PC-9 (cell line): ENCODE measurements at places on chromosomes 3 and 15. TPM values are rescaled to one million over a fixed set of nuclear protein-coding genes. Genes with fewer than 3 reads are reported as not detected.

The THBS1 gene
- total RNA-seq, result 406 and 512 TPM in 2 replicates

The ZNF80 gene
- not detected in 2 replicates for total RNA-seq

The PPP1R14D gene
- total RNA-seq, result 0.55 and 0.65 TPM in 2 replicates

The CFAP91 gene
- 0.48 and 1.2 TPM in 2 replicates for total RNA-seq

The CATSPER2 gene
- total RNA-seq, result 5.8 and 8.0 TPM in 2 replicates

The MYH15 gene
- total RNA-seq, result 0.95 and 2.3 TPM in 2 replicates

The MTHFS gene
- 27.1 and 33.6 TPM in 2 replicates for total RNA-seq

The FBXO40 gene
- not detected in 2 replicates for total RNA-seq

The TMOD3 gene
- 94.9 and 125 TPM in 2 replicates for total RNA-seq

The RYR3 gene
- 0.15 and 0.25 TPM in 2 replicates for total RNA-seq

The CFAP44 gene
- total RNA-seq, result 6.0 and 9.1 TPM in 2 replicates

The NT5DC2 gene
- total RNA-seq, result 172 and 215 TPM in 2 replicates

The BUB1B gene
- 74.3 and 75.3 TPM in 2 replicates for total RNA-seq

The ZCWPW2 gene
- 0.80 and 0.81 TPM in 2 replicates for total RNA-seq

The VILL gene
- total RNA-seq, result 14.1 and 14.7 TPM in 2 replicates

The PEX5L gene
- total RNA-seq, result 0.33 and 0.98 TPM in 2 replicates

The CLRN1 gene
- total RNA-seq, result not detected in 2 replicates

The LMCD1 gene
- total RNA-seq, result 10.0 and 10.3 TPM in 2 replicates

DNA sequence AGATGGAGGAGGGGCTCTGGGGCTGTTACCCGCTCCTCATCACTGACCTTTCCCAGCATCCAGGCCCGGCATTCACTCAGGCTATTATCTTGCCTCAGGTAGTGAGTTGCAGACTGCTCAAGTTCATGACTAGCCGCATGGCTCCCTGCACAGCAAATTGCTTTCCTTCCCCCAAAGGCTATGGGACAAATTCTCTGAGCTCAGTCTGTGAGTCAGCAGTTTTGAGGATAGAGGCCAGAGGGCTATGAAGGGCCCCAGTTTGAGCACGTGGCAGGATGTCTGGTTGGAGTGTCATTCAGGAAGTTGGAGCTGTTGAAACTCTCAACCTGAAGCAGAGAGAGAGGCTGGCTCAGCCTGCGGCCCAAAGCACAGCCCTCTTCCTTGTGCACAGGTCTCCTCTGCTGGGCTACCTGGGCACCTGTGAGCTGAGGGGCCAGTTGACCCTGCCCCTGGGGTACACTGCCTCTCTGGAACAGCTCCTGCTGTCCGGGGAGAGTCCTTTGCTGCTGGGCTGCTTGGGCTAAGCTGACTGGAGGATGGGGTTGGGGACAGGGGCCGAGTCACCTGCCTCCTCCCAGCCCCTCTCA is 7.9 kb downstream of the FAH start:
- DNase-seq, result peak; percentile 93

GRCh38 chr3:61664105-61664482 is 102.7 kb downstream of the PTPRG start:
- peak; percentile 59 for DNase-seq

DNA sequence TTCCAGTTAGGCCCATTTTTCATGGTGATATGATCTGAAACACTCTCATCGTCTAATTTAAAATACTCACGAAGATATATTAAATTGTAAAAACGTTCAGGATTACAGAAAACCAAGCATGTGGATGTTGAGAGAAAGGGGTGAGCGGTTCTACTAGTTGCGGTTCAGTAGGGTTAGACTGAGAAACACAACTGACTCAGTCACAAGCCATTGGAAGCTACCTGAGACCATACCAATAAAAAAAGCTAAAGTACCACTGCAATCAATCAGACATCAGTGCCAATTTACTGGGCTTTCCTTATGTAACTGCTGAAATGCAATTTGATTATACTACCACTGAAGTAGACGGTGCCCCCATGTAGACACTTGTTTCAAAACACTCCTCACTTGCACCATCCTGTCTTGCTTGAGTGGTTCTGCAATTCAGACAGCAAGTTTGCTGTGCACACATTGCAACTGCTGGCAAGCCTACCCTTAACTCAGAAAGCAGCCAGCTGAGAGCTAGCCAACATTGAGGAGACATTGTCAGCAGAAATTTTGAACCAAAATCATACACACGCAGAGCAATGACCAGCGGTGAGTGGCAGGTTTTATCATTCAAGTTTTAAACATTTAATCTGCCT is 368.7 kb upstream of the ARHGEF26 start:
- no peak for DNase-seq

- no peak for DNase-seq
These were observed 42.9 kb downstream of the DCUN1D1 start for GRCh38 chr3:182937293-182938051.

DNA sequence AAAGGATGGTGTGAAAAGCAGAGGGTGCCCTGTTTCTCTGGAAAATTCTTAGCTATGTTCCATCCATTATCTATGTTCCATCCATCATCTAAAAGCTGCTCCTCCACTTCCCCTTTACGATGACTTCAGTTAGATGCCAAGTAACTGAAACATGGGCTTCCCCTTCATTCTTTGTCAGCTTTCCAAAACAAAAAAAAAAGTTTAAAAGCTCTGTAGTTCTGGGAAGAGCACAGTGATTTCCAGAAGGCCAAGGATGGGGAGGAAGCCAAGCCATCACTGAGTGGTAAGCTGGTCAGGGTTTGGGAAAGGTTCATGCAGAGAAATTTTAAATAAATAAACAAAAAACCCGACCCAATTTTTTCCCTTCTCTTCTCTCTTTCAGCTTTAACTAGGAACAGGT is 111.5 kb downstream of the CFAP44 start:
- no peak for DNase-seq

DNA sequence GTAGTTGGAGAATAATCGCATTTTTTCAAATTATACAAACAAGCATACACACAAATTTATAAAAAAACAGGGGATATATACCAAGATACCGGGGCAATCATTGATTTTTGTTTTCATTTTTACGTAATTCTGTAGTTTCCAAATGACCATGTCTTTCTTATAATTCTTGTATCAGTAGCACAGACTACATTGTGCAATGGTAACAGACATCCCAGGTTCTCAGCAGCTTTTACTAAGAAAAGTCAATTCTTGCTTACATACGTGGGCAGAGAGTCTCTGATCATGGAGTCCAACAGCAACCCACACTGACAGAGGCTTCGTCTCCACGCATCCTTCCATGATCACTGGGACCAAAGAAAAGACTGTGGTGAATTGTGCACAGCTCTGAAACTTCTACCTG is 441.3 kb downstream of the TBL1XR1 start:
- DNase-seq, result no peak

DNA sequence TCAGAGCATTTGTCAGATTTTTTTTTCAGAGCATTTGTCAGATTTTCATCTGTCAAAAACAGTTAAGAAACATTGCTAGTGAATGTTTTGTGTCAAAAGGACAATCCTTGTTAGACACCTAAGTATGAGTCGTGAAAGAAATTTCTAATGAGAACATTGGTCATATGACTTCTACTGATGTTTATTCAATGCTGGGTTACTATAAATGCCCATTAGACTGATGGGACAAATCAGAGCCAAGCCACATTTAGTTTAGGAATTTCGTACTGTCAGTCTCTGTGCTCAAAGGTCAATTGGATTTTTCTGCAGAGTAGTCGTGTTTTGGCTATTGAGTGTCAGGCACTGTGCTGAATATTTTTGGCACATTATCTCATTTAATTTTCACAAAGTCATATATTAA is 31.6 kb downstream of the TSC22D2 start:
- DNase-seq, result no peak

DNA sequence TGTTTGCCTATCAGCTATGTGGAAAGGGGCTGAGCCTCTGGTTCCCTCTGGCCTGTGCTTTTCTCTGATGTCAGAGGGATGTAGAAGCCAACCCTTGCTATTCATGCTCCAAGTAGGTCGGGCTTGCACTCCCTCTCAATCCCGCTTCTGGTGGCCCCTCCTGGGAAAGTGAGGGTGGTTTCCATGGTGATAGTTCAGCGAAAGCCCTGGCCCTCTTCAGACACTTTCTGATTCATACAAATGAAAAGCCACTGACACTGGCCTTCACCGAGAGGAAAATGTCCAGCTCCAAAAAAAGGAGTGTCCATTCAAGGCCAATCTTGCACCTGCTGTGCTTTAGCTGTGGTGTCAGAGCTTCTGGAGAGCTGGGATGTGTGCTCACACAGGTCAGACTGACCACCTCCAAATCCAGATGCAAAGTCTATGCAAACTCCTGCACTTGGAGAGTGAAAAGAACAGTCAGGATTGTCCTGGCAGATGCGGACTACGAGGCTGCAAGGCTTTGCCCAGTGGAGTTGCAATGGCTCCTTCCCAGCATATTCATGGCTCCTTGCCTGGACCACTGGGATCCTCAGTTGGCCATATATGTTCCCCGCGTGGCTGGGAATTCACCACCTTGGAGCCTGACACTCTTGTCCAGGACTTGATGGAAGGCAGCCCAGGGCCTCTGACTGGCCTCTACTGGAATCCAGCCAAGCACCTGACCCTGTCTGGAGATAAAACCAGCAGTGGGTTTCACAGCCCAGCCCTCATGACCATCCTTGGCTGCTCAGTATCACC is 96.6 kb downstream of the CEMIP start:
- no peak for DNase-seq

- DNase-seq, result no peak
These were observed 41.8 kb upstream of the LRTM1 start for GRCh38 chr3:54969652-54970051.

- DNase-seq, result no peak
These were observed 64.7 kb downstream of the ADAMTS9 start for GRCh38 chr3:64623125-64623524.

DNA sequence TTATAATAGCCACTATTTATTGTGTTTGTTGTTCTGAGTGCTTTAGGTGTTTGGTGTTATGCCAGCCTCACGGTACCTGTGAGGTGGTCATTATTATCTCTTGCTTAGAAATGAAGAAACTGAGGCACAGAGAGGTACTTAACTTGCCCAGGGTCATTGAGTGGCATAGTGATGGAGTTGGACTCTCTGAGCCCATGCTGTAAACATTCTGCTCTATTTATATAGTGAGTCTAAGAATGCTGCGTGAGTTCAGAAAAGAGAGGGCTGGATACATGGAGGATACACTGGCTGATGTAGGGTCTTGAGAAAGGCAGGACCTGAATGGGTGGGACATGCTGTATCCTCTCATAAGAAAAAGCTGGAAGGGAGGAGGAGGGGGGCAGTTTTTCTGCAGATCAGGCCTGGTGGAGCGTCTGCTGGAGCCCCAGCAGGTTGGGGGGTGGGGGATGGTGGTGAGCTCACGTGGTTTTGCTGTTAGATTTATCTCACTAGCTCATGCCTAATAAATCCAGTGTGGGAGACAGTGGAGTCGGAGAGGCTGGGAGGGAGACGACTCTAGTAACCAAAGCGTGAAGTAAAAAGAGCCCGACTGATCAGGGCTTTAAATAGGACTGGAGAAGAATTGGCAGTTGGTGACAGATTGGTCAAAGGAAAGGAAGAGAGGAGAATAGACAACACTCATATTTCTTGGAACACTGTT is 16.0 kb downstream of the MED12L start:
- no peak for DNase-seq

GRCh38 chr3:54665016-54665600 is 262.8 kb downstream of the LRTM1 start:
- DNase-seq, result no peak

- DNase-seq, result peak; percentile 35
These were observed 410 bp downstream of the LRRC49 start for GRCh38 chr15:70892912-70893560.

- DNase-seq, result no peak
These were observed 36.5 kb upstream of the CBLB start for GRCh38 chr3:105905328-105905727.
